Activated T-helper 1 cell treated with anti-CD3 and anti-CD28 coated beads, Interleukin-2, amount 50 U/mL, for 16 hours (primary cell): ENCODE measurements at places on chromosomes 12 and 14.

DNA sequence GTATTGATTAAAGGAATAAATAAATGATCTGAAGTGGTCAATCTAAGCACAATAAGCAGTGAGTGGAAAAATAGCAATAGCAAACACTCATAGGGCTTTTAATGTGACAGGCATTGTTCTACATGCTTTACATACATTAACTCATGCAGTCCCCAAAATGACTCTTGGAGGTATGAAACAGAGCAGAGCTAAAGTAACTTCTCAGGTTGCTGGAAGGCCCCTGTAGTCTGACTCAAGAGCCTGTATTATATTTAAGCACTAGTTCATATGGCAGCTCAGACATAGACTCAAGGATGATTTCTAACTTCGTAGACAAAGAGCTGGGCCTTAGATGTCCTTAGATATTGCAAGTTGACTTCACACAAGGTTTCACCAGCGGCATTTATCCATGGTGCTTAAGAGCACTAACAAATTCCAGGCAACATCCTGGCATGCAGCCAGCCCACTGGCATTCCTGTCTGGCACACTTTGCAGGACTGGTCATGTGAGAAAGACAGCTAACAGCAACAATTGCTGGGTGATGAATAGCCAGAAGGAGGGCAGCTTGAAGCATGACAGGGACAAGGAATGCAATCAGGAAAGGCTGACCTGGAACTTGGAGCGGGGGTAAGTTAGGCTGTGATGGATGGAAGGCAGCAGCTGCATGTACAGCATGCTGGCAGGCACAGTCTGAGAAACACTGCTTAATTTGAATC lies 22.9 kb upstream of the KTN1 start:
- no peak for DNase-seq

- no peak for DNase-seq
These were observed 63.4 kb downstream of the BEGAIN start for GRCh38 chr14:100523843-100524169.

GRCh38 chr12:81699551-81699950 lies 59.6 kb downstream of the PPFIA2 start:
- no peak for DNase-seq

DNA sequence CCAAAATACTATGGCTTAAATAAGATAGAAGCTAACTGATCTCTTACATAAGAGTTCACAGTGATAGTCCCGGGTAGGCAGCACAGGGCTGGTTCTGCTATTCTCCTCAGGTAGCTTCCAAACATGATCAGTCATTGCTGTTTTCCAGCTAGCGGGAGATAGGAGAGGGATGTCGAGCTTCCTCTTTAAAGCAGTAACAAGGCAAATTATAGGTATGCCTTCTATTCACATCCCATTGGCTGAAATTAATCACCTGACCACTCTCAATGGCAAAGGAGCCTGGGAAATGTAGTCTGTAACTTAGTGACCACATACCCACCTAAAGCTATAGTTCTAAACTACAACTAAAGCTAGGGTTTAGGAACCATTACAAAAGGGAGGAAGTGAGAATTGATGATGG lies 34.5 kb upstream of the VRK1 start:
- DNase-seq = no peak

GRCh38 chr12:120711411-120711810 lies 1.2 kb downstream of the UNC119B start:
- DNase-seq = no peak

DNA sequence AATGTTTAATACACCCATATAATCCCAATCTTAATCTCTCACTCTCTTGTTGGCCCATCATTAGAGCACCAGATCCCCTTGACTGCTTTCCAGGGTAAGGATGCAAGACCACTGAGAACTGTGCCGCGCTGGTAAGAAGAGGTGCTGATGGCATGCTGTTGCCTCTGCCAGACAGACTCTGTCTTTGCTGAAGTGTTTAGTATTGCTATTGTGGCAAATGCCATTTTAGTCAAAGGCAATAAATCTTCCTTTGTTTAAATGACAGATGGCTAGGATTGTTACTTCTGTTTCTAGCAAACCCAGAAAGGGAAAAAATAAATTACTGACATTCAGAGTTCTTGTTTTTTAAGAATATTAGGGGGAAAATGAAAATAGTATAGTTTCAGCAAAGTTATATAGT lies 152.3 kb downstream of the MON2 start:
- DNase-seq = no peak

DNA sequence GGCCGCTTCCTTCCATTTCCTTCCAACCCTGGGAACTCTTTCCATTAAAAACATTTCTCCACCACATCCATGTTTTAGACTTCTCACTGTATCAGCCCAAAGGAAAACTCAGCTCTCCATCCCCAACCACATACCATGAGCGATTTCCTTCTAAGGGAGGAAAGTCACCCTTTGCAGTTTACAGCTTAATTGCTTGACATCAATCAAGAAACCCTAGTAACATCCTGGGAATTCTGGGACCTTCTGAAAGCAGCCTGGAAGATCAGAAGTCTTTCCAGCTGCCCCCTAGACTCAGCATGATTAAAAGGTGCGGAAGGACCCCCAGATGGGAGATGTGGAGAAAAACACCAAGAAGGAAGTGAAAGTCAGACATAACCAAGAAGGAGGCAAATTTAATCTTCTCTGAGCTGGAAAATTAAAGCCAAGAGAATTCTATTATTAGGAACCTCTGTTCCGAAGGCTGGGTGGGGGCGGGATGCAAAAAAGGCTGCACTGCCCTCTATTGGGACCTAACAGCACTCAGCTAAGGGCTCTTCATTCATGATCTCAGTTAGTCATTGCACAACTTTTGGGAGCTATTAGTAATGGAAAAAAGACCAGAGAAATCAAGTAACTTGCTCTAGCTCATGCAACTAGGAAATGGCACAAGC lies 73.3 kb upstream of the PLXNC1 start:
- no peak for DNase-seq
